Stimulated activated memory B cell treated with anti-CD40 and anti-IgM and Interleukin-4, amounts not matched to agents 10 μg/mL and 1 μg/mL and 100 μg/mL, for 72 hours (primary cell): ENCODE measurements at places on chromosomes 16 and 17.

DNA sequence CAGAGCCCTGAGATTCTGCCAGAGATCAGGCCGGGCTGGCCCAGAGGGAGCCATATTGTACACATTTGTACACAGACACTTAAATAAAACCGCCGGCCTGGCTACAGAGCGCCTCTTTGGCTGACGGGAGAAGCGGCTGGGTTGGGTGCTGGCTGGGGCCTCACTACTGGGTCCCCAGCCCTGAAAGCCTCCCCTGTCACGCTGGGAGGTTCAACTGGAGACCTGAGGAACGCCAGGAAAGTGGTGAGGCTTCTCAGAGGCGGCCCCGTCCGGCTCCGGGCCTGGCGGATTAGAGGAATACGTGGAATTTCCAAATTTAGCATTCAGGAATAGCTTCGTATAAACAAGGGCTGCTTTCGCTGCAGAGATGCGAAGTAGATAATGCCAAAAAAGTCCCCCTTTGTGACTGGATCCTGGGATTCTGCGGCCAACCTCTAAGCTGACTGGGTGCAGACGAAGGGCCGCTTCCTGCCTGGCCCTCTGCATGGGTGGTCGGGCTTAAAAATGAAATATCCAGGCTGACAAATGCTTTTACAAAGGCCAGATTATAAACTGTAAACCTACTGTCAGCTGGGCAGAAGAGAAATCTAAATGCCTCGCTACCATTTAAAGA is 252.4 kb downstream of the IRF8 start:
- no peak for ATAC-seq

DNA sequence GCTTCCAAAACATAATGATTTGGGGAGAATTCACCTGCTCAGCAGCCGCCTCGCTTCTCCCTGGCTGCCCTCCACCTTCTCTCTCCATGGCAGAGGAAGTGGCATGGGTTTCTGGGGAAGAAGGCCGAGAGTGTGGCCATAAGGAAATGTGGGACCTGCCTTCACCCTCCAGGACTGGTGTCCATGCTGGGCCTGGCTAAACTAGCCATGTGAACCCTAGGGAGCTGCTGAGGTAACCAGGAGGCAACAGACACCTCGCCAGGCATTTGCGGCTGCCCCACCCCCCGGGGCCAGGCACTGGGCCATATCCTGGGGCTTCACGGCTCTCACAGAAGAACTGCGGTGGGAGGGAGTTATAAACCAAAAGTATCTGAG is 9.9 kb upstream of the CMTM4 start:
- no peak for ATAC-seq

DNA sequence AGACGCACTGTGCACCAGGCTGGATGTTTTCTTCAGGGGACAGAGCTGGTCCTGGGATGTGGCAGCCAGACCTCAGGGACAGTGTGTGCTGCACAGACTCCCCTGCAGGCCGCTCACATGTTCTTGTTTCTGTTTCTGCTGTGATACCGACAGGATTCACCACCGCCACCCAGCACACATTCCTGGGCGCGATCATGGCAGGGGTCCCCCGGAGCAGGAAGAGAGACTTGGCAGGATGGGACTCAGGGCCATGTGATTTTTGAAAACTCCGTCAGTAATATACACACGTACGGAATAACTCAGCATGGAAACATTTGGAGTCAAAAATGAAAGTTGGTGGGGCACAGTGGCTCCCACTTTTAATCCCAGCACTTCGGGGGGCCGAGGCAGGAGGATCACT is 79.0 kb downstream of the HAPSTR1 start:
- no peak for ATAC-seq

DNA sequence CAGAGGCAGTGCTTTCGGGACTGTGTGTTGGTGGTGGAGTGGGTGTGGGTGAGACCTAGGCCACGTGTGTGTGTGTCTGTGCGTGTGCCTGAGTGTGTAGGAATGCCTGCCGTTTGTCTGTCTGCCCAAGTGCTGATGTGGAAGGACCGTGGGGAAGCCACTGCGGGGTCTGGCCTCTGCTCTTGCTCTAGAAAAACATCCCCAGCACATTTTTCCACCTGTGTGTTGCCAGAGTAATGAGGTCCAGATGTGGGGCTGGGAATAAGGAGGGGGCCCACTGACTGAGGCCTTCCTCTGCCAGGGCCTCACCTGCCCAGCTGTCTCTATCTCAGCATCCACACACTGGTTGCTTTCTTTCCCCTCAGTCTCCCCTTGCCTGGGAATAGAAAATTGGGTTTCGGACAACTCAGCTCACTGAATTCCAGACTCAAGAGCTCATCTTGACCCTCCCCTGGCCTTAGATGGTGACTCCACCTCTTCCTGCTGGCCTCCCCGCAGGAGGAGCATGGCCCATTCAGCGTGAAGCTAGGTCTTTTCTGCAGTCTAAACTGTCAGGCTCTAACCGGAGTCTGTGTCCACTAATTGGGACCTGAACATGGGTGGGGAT is 7.6 kb downstream of the SGCA start:
- no peak for ATAC-seq

DNA sequence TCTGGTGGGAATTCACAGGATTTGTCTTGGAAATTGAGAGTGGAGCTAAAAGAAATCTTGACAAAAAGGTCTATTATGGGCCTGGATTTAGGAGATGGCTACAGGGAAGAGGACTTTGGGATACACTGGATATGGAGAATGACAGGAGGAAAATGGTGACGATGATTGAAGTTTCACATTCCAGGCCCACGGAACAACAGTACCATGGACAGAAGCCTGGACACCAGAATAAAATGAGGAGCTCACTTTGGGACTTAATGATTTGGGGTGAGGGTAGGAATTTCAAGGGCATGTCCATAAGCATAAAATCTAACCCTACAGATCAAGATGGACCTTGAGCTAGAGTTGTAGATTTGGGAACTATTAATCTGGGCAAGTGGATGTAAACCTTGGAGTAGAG is 47.8 kb upstream of the DNAH9 start:
- no peak for ATAC-seq

DNA sequence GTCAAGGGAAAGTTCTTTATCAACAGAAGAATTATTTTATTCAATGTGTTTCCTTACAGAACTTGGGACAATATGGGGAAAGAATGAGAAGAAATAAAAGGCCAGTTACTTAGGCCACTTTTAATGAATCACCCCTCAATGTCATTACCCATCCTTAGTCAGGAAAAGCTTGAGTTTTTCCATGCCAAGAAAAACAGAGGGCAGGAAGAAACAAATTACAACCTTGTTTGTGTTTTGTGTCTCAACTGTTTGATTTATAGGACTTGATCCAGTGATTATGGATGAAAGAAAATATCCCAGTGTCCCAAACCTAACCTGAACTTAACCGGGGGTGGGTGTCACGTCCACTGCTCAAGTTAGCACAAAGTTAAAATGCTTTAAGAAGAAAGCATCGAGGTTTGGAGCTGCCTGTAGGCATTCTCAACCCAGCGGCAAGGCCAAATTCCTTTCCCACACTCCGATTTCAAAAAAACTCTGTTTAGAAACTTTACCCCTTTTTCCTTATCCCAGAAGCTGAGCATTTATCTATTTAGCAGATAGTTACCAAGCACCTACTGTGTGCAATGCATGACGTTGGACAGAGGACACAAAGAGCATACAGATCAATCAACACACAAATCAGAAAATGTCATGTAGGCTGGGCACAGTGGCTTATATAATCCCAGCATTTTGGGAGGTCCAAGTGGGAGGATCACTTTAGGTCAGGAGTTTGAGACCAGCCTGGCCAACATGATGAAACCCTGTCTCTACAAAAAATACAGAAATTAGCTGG is 14.0 kb upstream of the CYB5B start:
- ATAC-seq = no peak

DNA sequence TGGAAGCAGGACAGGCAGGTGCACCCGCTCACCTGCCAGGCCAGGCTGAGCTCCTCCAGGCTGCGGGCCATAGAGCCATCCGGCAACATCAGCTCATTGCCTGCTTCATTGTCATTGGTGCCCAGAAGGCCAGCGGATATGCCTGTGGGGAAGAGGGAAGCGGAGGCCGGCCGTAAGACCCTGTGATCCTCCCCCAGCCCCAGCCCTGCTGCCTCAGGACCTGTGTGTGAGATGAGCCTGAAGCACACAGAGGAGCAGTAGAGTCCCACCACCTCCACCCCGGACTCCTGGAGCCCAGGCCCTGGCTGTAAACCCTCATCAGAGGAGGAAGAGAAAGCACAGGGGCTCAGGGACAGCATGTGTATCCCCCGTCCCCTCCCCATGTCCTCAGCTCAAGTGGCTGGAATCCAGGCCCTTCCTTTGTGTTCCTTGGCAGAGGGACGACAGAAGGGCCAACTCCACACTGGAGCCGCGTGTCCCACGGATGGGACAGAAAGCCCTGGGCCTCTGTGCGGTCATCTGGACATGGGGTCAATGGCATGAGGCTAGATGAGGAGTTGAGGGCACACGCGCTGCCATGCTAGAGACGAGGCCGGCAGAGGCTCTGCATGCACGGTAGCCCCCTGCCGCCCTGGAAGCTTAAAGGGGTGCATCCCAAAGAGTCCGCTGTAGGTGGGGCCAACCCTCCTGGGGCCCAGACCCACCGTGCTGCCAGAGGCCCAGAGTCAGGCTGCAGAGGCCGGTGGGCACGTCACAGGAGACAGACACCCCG is 39.1 kb downstream of the RMI2 start:
- no peak for ATAC-seq

GRCh38 chr16:72743011-72743761 is 304.7 kb downstream of the ZFHX3 start:
- no peak for ATAC-seq

GRCh38 chr17:82327289-82327688 is 6.3 kb downstream of the SECTM1 start:
- ATAC-seq = no peak

GRCh38 chr17:73513426-73513825 is 130.8 kb downstream of the SDK2 start:
- ATAC-seq = no peak

GRCh38 chr16:84725481-84726078 is 25.8 kb downstream of the USP10 start:
- ATAC-seq = no peak

- peak; percentile 97 for ATAC-seq
These were observed 37.3 kb downstream of the SMG6 start for GRCh38 chr17:2266045-2266864.

- ATAC-seq = no peak
These were observed 46.8 kb downstream of the CYB561 start for GRCh38 chr17:63399316-63399715.

GRCh38 chr16:69294051-69294450 is 17.1 kb upstream of the VPS4A start:
- no peak for ATAC-seq

- peak; percentile 87 for ATAC-seq
These were observed 21.0 kb upstream of the ITGAX start for GRCh38 chr16:31333686-31334649.

- ATAC-seq = no peak
These were observed 18.7 kb upstream of the MAPK3 start for GRCh38 chr16:30141750-30142149.

DNA sequence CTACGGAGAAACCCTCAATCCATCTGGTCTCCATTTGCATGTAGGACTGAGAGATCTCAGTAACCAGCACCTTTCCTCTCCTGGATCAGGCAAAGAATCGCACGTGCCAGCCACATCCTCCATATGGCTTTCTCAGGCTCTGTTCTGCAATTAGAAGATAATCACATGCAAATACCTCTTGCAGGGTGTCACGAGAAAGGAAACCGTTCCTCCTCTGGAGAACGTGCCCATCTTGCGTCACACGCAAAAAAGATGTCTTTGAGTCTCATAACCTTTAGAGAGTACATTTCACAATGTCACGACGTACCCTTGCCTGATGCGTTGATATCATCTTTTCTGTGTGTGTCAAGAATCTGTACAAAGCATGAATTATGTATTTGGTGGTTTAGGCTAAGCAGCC is 36.2 kb upstream of the DNAH17 start:
- no peak for ATAC-seq

GRCh38 chr16:57807252-57807967 is 5.1 kb upstream of the KIFC3 start:
- no peak for ATAC-seq

GRCh38 chr16:67406111-67406971 is 9.9 kb downstream of the ZDHHC1 start:
- ATAC-seq = no peak

DNA sequence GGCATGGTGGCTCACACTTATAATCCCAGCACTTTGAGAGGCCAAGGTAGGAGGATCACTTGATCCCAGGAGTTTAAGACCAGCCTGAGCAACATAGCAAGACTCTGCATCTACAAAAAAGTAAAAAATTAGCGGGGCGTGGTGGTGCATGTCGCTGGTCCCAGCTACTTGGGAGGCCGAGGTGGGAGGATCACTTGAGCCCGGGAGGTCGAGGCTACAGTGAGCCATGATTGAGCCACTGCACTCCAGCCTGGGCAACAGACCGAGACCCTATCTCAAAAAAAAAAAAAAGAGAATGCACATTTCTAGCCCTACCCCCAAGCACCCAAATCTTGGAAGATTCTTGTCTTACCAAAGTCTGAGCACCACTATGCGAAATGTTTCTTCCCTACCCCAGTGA is 15.6 kb upstream of the RHOT1 start:
- no peak for ATAC-seq

GRCh38 chr16:88812513-88813268 is 963 bp upstream of the APRT start:
- no peak for ATAC-seq

GRCh38 chr16:4192206-4192605 is 49.7 kb downstream of the SRL start:
- no peak for ATAC-seq

- ATAC-seq = no peak
These were observed 70.6 kb downstream of the CYB5B start for GRCh38 chr16:69494991-69495392.

- ATAC-seq = no peak
These were observed 24.1 kb upstream of the CDYL2 start for GRCh38 chr16:80828495-80828894.

- ATAC-seq = no peak
These were observed 44.6 kb downstream of the SMIM36 start for GRCh38 chr17:55466671-55467070.

DNA sequence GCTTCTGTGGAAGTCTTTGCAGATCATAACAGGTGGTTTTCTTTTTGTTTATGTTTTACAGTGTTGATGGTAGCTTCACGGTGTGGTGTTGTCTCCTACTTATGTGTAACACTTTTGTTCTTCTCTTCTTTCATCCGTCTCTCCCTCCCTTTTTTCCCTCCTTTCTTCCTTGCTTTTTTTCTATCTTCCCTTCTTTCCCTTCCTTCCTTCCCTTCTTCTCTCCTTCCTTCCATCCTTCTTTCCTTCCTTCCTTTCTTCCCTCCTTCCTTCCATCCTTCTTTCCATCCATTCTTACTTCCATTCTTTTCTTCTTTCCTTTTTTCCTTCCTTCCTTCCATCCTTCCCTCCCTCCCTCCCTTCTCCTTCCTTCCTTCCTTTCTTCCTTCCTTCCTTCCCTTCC is 31.4 kb downstream of the IRX5 start:
- no peak for ATAC-seq
